Osteocyte (in vitro differentiated cells): ENCODE measurements at places on chromosomes 1 and 21. TPM values are rescaled to one million over a fixed set of nuclear protein-coding genes. Genes with fewer than 3 reads are reported as not detected.

- no peaks in the 10 kb centered on the region for H3K4me1 ChIP-seq
- no peaks in the 10 kb centered on the region for H3K36me3 ChIP-seq
- H3K4me3 ChIP-seq: no peak overlapping the region
- H3K27me3 ChIP-seq: no peaks in the 10 kb centered on the region
Observed at GRCh38 chr1:157252473-157252872, 114.3 kb upstream of the ETV3 start.

DNA sequence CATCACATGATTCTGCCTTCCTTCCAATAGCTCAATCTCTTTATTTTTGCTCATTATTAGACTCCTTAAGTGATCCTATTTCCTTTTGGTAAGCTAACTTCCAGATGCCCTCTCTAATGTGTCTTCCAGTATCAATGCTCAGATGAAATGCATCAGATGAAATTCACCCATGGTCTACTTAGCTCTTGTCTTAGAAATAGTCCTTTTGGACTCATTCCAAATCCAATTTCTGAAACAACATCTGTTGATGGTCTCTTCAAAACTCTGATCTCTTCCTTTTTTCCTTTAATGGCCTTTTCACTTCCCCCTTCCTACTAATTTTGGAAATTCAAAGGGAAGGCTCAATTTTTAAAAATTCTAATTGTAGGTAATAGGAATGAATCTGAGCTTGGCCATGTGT, 81.1 kb upstream of the GREM2 start:
- H3K27ac ChIP-seq: no peak overlapping the region
- no peak for DNase-seq
- H3K4me3 ChIP-seq: no peak overlapping the region
- H3K36me3 ChIP-seq: no peaks in the 10 kb centered on the region
- peaks cover 17% of the 10 kb centered on the region for H3K27me3 ChIP-seq
- H3K4me1 ChIP-seq: no peaks in the 10 kb centered on the region

GRCh38 chr1:76833856-76834255, 33.4 kb upstream of the ST6GALNAC5 start:
- DNase-seq: no peak
- H3K27ac ChIP-seq: no peak overlapping the region
- H3K27me3 ChIP-seq: no peaks in the 10 kb centered on the region

Gene TRNP1
- total RNA-seq: 33.7 and 36.3 TPM in 2 replicates

Gene SPRR2B
- total RNA-seq: not detected in 2 replicates
